ENCODE measurements at places on chromosomes 1 and 21.
A peak's percentile ranks its signal among the peaks of the same experiment; 100 is the strongest.

GRCh38 chr1:182015360-182015759 is 46.2 kb downstream of the ZNF648 start:
- DNase-seq = peak; percentile 33

DNA sequence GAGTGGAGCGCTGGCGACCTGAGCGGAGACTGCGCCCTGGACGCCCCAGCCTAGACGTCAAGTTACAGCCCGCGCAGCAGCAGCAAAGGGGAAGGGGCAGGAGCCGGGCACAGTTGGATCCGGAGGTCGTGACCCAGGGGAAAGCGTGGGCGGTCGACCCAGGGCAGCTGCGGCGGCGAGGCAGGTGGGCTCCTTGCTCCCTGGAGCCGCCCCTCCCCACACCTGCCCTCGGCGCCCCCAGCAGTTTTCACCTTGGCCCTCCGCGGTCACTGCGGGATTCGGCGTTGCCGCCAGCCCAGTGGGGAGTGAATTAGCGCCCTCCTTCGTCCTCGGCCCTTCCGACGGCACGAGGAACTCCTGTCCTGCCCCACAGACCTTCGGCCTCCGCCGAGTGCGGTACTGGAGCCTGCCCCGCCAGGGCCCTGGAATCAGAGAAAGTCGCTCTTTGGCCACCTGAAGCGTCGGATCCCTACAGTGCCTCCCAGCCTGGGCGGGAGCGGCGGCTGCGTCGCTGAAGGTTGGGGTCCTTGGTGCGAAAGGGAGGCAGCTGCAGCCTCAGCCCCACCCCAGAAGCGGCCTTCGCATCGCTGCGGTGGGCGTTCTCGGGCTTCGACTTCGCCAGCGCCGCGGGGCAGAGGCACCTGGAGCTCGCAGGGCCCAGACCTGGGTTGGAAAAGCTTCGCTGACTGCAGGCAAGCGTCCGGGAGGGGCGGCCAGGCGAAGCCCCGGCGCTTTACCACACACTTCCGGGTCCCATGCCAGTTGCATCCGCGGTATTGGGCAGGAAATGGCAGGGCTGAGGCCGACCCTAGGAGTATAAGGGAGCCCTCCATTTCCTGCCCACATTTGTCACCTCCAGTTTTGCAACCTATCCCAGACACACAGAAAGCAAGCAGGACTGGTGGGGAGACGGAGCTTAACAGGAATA is 4.2 kb downstream of the TFAP2E start:
- DNase-seq = no peak

DNA sequence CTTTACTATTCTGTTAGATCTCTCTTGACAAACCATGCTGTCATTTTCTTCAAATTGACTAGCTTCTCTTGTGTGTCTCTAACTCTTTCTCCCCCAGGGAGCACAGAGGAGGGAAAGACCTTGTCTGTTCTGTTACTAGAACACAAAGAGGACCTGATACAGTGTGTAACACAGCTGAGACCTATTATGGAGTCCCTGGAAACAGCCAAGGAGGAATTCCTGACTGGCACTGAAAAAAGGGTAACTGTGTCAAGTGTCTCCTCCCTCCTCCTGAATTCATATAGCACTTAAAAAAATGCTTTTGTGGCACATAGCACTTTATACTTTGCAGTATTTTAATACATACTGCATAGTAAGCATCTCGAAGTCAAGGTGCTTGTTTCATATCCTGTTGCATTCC is 50.6 kb downstream of the ZBTB40 start:
- no peak for DNase-seq

GRCh38 chr1:97632776-97633175 is 288.1 kb downstream of the DPYD start:
- DNase-seq = no peak

DNA sequence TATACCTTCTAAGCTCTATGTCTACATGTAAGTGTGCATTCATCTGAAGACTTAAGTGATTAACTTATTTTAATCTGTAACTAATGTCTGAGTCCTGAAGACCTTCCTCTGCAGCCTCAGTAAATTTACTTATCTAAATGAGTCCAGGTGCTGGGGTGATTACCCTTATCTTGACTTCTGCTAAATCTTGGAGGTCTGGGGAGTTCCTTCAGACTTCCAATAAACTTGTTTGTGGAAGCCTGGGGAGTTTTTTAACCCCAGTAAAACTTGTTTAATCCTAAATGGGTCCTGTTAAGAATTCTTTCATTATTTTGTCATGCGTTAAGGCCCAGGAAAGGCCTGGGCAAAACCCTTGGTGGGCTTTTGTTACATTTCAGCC is 37.0 kb downstream of the RSPH1 start:
- DNase-seq = no peak

GRCh38 chr1:220347654-220348175 is 75.5 kb upstream of the RAB3GAP2 start:
- peak; percentile 23 for DNase-seq
